Esophagus squamous epithelium (tissue), 5 donors: ENCODE measurements at places on chromosomes 11 and 22. TPM values are rescaled to one million over a fixed set of nuclear protein-coding genes. Genes with fewer than 3 reads are reported as not detected.

DNA sequence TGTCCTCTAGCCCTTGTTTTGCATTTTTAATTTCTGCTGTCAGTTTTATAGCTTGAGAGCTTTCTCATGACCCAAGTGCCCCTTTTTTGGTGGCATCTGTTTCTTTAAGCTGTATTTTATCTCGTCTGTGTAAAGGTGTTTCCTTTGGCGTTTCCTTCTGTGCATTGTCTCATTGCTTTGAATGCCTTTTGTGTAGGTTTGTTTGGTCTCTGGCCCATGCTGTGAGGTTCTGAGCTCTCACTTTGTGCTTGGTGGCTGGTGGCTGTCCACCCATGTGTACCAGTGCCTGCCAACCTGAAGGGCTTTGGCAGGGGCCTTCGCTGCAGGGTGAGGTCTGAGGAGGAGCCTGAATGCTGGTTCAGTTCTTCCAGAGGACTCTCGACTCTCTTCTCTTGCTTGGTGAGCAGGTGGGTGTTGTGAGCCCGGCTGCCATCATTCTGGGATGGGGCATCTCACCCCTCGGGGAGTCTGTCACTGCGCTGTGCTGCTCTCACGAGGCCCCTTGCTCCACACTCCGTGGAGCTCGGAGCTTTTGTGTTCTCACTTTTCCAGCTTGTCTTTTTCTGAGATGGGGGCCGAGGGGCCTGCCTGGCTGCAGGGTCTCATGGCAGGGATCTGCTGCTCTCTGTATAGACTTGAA lies 14.9 kb downstream of the AP2A2 start:
- no peak for DNase-seq
- no peak overlapping the region for H3K4me3 ChIP-seq

DNA sequence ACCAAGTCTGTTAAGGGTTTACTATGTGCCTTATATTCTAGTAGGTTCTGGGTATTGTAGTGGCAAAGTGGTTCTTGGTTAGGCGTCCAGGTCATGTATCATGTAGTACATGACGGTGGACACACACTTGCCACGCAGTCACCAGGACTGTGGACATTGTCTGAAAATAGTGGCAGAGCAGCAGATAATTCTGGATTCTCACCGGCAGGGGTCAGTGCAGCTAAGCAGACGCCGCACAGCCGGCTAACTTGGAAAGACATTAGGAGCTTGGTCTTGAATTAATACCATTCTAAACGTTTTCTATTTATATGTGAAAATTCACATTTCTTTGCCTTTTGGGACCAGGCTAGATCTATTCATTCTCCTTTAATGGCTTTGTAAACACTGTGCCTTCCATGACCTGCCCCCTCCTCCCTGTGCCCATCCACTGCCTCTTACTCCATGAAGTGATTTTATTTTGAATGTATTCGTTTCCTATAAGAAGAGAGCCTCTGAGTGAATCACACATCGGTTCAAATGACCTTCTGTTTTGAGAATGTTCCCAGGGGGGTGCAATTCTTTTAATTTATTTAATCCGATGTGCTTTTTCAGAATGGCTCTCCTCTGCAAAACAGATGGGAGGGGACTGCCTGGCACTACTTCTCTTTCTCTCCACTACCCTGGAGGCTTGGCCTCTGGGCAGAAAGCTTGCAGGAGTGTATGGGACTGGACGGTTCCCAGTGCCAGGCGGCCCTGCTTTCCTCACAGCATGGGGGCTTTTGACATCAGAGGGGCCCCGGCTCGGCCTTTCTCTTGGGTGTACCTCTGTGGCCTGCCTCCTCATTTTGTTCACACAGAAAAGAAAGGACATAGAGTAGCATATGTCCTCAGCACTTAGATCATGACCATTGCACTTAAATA lies 378.0 kb downstream of the NTM start:
- H3K4me1 ChIP-seq = no peaks in the 10 kb centered on the region
- H3K4me3 ChIP-seq = no peak overlapping the region
- DNase-seq = no peak
- no peak overlapping the region for H3K27ac ChIP-seq
- H3K36me3 ChIP-seq = no peaks in the 10 kb centered on the region
- peaks cover 4% of the 10 kb centered on the region for H3K27me3 ChIP-seq

GRCh38 chr11:130308059-130308458 lies 6.7 kb downstream of the ZBTB44 start:
- no peaks in the 10 kb centered on the region for H3K27me3 ChIP-seq
- H3K27ac ChIP-seq = no peak overlapping the region
- no peaks in the 10 kb centered on the region for H3K36me3 ChIP-seq
- peaks cover 28% of the 10 kb centered on the region for H3K4me1 ChIP-seq

DRAP1 gene
- 69.6 TPM for total RNA-seq

DNA sequence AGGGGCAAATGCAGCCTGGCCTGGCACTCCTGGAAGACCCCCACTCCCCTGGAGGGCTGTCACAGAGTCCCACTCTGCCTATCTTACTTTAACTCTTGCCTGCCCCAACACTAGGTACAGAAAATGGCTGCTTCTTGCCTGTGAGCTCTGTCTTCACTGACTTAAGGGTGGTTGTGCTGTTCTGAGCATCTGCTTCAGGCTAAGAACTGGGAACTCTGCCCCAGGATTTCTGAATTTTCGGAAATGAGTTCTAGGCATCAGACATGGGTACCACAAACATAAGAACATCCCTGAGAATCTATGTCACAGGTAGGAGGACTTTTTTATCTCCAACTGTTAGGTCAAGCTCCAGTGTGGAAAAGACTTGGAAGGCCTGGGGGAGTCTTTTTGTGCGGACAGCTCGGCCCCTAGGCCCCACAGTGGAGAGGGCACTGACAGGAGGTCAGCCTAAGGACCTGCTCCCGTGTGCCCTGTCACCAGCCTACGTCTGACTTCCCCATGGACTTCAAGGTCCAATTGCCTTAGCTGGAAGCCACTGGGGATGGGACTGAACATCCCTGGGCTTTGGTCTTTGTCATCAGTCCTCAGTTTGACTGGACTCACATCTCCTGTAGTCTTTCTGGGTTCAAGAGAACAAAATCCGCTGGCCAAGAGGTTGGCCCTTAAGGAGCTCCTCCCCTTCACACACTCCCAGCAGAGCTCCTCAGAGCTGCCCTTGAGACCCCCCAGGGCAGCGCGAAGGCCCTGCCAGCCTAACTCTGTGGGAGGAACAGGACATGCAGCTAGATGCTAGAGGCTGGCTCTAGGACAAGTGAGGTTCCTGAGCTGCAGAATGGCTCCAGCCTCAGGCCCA lies 31.9 kb downstream of the PPP2R1B start:
- no peaks in the 10 kb centered on the region for H3K27me3 ChIP-seq
- peak overlapping the region; percentile 94 for H3K27ac ChIP-seq
- no peak overlapping the region for H3K4me3 ChIP-seq

DNA sequence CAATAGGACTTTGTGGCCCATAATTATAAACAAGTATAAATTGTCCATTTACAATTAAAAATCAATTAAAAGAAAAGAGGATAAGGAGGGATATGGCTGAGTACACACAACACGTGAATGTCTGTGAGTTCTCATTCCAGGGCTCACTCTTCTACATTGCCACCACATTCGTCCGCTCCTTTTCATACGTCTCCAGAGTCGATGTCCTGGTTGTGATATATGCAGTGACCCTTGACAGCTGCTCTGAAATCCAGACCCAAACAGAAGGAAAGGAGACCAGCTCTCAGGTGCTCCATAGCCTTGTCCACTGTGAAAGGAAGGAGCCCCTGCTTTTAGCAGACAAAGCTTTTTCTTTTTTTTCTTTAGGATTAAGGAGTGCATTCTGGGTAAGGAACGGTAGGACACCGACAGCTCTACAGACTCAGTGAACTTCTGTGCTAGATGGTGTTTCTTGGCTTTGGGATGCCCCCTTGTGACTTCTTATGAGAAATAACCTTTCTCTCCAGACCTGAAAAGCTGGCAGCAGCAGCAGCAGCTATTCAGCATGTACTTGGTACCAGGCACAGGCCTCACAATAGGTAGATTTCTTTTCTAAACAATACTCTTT lies 19.7 kb upstream of the DNAJB13 start:
- H3K4me3 ChIP-seq = no peak overlapping the region
- no peak overlapping the region for H3K27ac ChIP-seq
- H3K4me1 ChIP-seq = no peaks in the 10 kb centered on the region
- no peaks in the 10 kb centered on the region for H3K27me3 ChIP-seq
- DNase-seq = no peak

C11orf87 gene
- total RNA-seq = not detected

- peaks cover 21% of the 10 kb centered on the region for H3K4me1 ChIP-seq
- peak overlapping the region; percentile 8 for H3K27ac ChIP-seq
- H3K36me3 ChIP-seq = no peaks in the 10 kb centered on the region
- H3K4me3 ChIP-seq = no peak overlapping the region
- no peaks in the 10 kb centered on the region for H3K27me3 ChIP-seq
Observed at GRCh38 chr11:96187822-96188221, 155.2 kb downstream of the MAML2 start.

DNA sequence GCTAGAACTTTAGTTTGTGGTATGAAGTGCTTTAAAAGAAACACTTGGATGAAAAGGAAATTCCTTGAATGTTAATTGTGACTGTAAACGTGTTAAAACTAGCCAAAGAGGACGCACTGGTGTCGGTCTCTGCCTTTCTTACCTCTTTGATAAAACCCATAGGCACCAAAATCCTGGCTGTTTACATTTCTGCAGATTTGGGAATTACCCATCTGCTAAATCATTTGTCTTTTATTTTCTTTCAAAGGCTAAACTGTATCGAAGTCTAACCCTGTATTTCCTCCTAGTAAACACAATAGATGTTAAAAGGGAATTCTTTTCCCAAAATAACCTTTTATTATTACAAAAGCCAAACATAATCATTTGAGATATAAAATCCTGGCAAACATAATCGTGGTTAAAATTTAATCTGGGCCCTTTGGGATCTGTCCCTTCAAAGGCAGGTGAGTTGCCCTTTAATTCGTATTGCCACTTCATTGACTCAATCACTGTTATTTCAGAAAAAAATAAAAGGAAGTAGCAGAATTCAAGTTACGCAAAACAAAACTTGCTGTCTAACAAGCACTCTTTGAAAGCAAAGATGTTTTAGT lies 2.4 kb downstream of the RASSF10 start:
- H3K27ac ChIP-seq = peak overlapping the region; percentile 49
- no peaks in the 10 kb centered on the region for H3K36me3 ChIP-seq
- no peak for DNase-seq
- peaks cover 28% of the 10 kb centered on the region for H3K4me1 ChIP-seq

DNA sequence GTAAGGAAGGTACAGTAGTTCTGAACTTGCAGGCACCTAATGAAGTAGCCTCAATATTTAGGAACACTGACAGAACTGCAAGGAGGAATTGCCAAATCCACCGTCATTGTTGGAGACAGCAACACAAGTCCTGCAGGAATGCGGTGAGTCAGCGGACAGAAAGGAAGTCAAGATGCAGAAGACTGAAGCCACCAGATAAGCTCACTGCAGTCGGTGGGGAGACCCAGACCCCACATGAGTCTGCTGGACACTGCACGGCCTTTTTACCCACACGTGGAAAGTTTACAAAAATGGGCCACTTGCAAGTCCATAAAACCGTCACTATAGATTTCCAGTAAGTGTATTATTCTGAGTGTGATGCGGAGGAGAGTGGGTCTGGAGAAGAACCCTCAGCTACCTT lies 1471.6 kb downstream of the TBC1D22A start:
- no peaks in the 10 kb centered on the region for H3K27me3 ChIP-seq
- no peak for DNase-seq
- H3K27ac ChIP-seq = no peak overlapping the region

GRCh38 chr11:45405916-45406670 lies 120.0 kb upstream of the SYT13 start:
- no peaks in the 10 kb centered on the region for H3K27me3 ChIP-seq
- no peaks in the 10 kb centered on the region for H3K36me3 ChIP-seq
- no peak overlapping the region for H3K4me3 ChIP-seq
- no peaks in the 10 kb centered on the region for H3K4me1 ChIP-seq
- no peak overlapping the region for H3K27ac ChIP-seq
- DNase-seq = no peak

DNA sequence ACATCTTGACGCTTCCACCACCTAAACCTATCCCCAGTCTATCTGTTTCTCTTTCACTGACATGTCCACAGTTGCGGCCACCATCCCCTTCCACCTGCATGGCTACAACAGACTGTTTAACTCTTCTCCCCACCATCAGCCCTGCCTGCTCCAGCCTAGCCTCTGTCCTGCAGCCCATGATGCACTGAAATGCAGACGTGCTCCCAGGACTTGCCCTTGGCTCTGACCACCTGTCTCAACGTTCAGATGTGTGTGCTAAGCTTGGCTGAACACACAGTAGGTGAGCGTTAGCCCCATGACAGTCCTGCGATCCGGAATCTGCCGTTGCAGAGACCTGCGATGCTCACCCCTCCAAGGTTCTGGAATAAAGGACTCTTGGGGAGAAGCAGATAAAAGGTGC lies 22.7 kb downstream of the CBX7 start:
- no peaks in the 10 kb centered on the region for H3K27me3 ChIP-seq
- H3K27ac ChIP-seq = no peak overlapping the region
- no peak for DNase-seq
- no peak overlapping the region for H3K4me3 ChIP-seq

PHF21B gene
- 0.04 TPM for total RNA-seq

SLC22A8 gene
- not detected for total RNA-seq

DNA sequence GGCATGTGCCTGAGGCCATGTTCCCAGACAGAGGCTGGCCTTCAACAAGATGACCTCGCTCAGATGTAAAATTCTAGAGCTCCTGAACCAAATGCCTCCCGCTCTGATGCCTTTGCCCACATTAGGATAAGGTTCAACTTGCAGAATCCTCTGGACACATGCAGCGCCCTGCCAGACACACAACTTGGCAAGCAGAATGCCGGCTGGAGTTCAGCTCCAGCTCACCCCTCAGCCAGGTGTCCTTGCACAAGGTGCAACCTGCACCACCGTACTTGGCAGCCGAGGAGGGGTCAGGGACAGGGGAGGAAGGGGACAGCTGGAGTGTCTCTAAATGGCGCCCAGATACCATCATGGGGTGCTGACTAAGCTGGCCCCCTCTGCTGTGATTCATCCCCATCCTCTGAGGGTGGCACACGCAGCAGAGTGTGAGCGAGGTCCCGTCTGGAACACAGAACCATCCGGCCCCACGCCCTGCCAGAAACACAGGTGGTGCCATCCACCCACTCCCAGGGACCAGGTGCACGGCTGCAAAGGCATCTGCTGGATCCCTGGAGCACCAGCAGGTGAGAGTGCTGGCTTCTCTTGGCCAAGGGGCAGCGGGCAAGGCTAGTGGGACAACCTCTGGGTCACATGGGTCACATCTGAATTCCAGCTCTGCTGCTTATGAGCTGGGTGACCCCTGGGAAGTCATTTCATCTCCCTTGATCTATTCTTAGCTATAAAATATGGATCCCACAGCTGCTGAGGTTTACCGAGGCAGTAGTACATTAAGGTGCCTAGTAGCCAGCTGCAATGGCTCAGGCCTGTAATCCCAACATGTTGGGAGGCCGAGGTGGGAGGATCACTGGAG lies 12.8 kb downstream of the ZMAT5 start:
- no peaks in the 10 kb centered on the region for H3K36me3 ChIP-seq
- no peaks in the 10 kb centered on the region for H3K4me1 ChIP-seq
- H3K27me3 ChIP-seq = no peaks in the 10 kb centered on the region
- H3K27ac ChIP-seq = no peak overlapping the region
- no peak overlapping the region for H3K4me3 ChIP-seq
